Stimulated activated CD8-positive, alpha-beta memory T cell treated with anti-CD3 and anti-CD28 coated beads, Interleukin-12 subunit alpha, Interleukin-12 subunit beta, amount 100 ng/mL, for 4 hours (primary cell): ENCODE measurements at places on chromosomes 3 and 15.

- DNase-seq, result no peak
Measured at GRCh38 chr3:135034291-135034768, 239.3 kb downstream of the EPHB1 start.

DNA sequence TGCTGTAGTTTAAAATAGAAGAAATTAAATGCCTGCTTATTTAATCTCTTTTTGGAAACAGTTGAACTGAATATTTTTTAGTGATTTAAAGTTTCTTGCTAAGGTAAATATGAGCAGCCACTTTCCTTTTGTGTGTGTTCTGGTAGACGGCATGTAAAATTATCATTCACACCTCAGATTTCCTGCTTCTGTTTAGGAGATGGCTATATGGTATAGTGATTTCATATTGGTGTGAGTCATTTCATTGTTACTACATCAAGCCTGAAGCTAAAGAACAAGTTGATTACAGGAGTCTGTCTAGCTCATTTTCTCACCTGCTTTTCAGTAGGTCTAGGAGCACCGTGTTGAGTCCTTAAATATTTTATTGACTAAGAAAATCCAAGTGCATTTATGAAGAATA lies 2.2 kb downstream of the LRCH3 start:
- DNase-seq, result no peak

- no peak for DNase-seq
Measured at GRCh38 chr3:192212979-192213378, 514.4 kb downstream of the FGF12 start.

DNA sequence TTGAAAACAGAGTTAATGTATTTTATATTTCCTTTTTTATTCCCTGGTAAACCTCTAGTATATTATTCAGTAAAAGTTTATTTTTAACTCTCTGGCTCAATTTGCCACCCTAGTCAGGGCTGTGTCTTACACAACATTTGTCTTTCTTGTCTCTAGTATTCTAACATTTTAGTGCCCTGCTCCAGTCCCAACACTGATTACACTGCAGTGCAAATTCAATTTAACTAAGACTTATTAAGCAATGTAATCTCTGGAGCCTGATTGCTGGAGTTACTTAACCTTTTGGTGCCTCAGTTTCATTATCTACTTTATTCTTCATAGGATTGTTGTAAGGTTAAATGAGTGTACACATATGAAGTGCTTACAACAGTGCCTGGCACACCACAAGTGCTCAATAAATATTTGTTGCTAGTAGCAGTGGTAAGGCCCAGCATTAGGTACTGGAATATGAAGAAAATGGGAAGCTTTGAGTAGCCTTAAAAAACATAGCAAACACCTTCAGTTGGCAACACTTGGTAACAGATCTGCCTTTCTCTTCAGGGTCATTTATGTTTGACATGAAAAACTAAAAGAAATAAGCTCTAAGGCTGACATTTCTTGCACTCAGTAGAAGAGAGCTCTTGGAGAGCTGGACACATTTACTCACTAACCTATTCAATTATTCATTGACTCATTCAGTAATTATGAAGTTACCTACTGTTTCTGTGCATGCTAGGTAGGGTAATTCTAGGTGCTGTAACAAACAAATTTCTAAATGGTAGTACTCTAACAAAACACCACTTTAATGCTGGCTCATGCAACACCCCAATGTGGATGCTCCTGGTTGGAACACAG lies 364.5 kb upstream of the EPHA3 start:
- no peak for DNase-seq

- DNase-seq, result no peak
Measured at GRCh38 chr3:26963361-26963743, 340.8 kb downstream of the LRRC3B start.

DNA sequence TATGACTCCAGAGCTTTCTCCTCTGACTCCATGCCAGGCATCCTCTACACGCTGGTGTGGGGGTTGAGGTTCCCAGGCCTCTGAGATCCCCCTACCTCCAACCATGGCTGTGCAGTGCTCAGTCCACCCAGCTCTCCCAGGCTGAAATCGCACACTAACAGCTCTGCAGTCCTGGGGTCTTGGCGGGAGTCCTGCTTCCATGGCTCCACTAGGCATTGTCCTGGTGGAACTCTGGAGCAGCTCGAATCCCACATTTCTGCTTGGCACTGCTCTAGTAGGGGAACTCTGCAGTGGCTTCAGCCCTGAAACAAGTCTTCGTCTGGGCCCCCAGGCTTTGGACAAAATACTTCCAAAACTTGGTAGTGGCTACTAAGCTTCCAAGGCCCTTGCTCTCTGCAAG lies 50.7 kb downstream of the ROPN1B start:
- DNase-seq, result no peak

DNA sequence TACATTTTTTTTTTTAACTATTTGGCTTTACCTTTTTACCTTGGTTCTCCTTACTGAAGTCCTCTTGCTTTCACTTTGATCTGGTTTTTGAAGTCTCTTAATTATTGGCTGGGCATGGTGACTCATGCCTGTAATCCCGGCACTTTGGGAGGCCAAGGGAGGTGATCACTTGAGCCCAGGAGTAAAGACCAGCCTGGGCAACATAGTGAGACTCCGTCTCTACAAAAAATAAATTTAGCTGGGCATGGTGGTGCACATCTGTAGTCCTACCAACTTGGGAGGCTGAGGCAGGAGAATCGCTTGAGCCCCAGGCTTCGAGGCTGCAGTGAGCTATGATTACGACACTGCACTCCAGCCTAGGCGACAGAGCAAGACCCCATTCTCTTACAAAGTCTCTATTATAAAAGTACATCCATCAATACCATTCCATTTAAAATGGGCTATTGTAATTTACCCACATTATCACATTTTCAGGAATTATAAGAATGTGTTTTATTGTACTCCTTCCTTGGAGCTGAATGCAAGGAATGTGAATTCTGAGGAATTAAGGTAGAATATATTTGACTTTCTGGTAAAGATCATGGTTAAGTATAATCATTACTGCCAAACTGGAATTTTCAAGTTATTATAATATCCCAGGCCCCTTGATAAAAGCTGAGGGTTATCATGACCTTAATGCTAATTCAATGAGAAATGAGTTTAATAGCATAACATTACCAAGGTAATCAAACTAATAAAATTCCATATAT lies 49.0 kb downstream of the MSL2 start:
- no peak for DNase-seq

GRCh38 chr15:63188247-63188925 lies 1.0 kb upstream of the RAB8B start:
- DNase-seq, result no peak

DNA sequence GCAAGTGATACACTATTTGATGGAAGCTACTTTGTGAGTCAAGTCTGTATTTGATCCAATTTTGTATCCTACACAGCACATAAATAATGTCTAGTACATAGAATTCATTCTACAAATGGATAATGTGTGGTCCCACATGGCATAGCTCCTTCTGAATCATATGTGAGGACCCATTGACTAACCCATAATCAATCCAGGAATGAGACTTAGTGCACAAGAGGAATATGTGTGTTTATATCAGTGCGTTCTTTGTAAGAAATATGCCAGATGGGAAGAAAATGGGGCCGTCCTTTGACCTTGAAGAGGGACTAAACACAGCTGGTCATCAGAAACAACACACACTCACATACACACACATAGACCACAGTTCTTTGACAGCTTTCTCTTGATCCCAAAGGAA lies 282.7 kb upstream of the SEMA6D start:
- DNase-seq, result no peak
